ENCODE measurements at places on chromosomes 2 and 18.
A peak's percentile ranks its signal among the peaks of the same experiment; 100 is the strongest.

DNA sequence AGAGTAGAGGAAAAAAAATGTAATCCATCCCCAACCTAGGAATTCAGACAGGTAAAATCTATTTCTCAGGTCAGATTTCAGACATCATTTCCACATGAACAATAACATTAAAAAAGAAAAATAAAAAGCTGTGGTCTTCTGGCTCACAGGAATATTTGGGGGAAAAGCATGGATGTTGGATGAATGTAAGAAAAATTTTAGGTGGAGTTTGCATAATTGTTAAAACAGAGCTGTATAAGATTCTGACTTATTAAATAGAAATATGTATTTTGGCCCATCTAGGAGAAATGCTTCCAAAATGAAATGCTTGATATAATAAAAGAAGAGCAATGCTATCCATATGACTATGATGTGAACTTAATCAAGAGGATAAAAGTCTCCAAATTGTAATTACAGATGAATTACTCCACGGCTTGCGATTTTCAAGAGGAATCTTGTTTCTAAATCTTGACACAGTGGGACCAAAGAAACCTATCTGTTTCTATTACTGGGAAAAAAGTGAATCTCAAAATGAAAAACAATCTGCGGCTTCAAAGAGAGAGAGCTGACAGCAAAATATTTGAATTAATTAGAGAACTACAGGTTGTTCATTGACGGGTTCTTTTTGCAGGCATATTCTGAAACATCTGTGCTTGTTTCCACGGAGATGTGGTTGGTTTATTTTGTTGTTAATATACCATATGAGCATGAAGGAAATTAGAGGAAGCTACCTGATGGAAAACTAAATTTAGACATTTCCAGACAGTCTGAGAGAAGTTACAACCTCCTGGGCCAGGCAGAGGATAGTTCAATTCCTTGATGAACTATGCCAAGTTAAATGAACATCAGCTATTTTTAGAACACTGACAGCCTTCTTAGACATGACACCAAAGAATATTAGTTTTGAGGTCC, 468.7 kb downstream of the PID1 start:
- DNase-seq = no peak

DNA sequence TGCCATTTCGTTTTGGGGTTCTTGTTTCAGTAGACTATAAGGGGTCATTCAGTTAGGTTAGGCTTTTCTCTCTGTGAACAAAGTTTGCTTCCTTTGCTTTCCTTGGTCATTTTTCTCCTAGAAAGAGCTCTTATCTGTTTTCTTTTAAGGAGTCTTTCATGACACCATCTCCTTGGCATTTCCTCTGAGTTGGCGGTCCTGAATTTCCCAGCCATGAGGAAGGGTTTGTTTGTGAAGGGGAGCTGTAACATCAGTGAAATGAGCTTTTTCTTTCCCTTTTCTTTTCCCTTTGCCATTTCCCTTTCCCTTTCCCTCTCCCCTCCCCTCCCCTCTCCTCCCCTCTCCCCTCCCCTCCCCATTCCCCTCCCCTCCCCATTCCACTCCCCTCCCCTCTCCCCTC, 61.7 kb downstream of the MAP4K4 start:
- DNase-seq = peak; percentile 82

DNA sequence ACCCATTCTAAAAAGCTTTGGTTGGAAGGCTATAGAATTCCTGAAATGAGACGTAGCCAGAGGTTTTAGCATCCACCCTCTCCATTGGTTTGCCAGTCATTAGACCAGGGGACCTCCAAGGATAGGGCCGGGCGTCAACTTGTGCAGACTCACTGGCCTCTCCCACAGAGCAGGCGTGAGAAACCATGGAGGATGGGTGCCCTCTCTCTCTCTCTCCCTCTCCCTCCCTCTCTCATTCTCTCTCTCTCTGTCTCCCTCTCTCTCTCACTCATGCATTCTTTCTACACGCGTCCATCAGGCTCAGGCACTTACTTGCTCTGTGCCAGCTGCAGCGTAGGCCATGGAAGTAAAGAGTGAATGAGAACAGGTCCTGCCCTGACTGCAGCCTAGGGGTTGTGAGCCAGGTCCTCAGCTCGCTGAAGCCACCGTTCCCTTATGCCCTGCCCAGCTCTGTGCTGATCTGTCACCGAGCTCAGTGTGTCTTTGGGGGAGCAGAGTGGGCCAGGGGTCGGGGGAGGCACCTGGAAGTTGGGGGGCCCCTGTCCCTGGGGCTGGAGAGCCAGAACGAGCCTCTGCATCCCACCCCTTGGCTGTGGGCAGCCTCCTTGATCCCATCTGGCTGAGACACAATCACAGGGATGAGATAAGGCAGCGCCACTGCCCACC, 304.4 kb upstream of the HS6ST1 start:
- DNase-seq = no peak

GRCh38 chr2:232316461-232317330, 61.9 kb upstream of the ALPP start:
- no peak for DNase-seq

- DNase-seq = no peak
Observed at GRCh38 chr2:169822036-169822435, 2.7 kb downstream of the METTL5 start.

GRCh38 chr2:39232141-39232540, 11.6 kb downstream of the CDKL4 start:
- no peak for DNase-seq

GRCh38 chr18:23179416-23179815, 44.1 kb downstream of the CABLES1 start:
- no peak for DNase-seq

GRCh38 chr2:80591233-80591632, 286.7 kb upstream of the LRRTM1 start:
- no peak for DNase-seq

- DNase-seq = no peak
Observed at GRCh38 chr2:120468136-120468535, 122.2 kb downstream of the INHBB start.
